ENCODE measurements at places on chromosomes 4 and X.

DNA sequence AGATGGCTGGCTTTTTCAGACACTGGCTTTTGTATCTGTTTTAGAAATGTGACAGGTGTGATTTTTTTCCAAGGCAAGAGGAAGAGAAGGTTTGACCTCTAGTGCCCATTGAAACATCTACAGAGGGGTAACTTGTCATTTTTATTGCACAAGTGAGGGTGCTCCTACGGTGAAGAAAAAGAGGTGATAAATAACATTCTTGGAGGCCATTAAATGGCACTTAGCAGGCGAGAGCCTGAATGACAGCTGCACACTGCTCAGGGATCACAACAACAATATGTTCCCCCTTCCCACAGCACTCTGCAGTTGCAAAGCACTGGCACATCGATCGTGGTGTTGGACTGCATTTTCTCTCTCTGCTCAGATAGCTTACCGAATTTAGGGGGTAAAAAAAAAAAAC, 22.9 kb downstream of the FAM184B start:
- DNase-seq: no peak

DNA sequence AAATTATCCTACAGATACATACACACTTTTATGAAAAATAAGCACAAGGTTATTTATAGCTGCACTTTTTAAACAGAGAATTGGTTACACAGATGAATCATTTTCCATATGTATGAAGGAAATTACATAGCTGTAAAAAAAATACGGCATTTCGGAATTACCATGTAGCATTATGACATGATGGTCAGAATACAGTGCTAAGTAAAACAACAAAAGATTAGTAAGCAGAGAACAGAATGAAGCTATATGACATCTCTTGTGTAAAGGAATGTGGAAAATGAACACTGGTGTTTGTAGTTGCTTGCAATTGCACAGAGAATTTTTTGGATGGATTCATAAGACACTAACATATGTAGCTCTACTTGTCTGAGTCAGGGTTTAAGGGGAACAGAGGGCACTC, 1222.0 kb upstream of the PRKX start:
- no peak for DNase-seq

DNA sequence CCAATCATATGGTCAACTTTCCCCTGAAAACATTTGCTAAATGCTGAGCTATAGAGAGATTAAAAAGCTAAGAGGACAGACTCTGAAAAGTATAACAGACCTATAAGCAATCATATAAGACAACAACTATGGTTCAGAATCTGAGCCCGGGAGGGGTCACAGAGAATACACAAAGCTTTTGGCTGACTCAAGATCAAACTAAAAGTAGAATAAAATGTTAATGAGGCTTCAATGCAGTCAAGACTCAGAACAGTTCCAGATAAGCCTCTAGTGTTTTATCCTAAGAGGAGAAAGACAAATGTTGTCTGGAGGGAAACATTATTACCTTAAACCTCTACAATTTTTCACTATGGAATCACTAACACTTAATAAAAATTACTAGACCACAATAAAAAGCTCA, 175.4 kb upstream of the VEGFC start:
- DNase-seq: no peak

- DNase-seq: peak; percentile 36
These were observed 7.4 kb downstream of the SNCA start for GRCh38 chr4:89829470-89830138.

GRCh38 chr4:100311181-100311580, 120.9 kb upstream of the DDIT4L start:
- DNase-seq: no peak
